ENCODE measurements at places on chromosomes 3 and 15. TPM values are rescaled to one million over a fixed set of nuclear protein-coding genes. Genes with fewer than 3 reads are reported as not detected.

DNA sequence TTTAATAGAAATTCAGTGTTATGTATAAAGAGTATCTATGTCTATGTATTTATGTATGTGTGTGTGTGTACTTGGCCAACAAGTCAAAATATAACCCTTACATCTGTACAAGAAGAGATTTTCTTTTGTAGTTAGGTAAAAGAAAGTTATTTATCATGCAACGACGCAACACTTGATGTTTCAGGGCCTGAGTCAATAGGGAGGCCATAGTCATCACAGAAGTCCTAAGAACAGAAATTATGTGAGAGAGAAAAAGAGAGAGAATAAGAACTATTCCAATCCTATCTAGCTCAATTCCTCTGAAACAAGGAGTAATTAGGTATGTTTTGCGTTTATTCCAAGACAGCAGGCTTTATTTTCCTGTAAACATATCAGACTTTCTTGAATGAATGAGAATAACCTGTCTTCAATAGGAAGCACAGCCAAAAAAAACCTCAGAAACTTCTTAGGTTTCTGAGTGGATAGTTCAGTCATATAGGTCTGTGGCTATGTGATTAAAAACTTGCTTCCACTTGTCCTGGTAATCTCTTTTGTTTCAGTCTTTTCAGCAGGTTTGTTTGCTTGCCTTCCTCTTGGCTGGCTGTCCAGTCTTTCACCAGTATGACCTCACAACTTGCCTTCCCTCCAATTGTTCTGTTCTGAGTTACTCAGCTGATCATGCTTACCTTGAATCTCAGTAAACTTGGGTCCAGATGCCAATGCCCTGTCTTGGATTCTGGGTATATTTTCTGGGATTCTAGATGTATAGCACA is 382.4 kb upstream of the GBE1 start:
- H3K27me3 ChIP-seq: no peaks in the 10 kb centered on the region
- DNase-seq: no peak
- no peaks in the 10 kb centered on the region for H3K36me3 ChIP-seq
- no peak overlapping the region for H3K4me3 ChIP-seq
- no peak overlapping the region for H3K27ac ChIP-seq

DNA sequence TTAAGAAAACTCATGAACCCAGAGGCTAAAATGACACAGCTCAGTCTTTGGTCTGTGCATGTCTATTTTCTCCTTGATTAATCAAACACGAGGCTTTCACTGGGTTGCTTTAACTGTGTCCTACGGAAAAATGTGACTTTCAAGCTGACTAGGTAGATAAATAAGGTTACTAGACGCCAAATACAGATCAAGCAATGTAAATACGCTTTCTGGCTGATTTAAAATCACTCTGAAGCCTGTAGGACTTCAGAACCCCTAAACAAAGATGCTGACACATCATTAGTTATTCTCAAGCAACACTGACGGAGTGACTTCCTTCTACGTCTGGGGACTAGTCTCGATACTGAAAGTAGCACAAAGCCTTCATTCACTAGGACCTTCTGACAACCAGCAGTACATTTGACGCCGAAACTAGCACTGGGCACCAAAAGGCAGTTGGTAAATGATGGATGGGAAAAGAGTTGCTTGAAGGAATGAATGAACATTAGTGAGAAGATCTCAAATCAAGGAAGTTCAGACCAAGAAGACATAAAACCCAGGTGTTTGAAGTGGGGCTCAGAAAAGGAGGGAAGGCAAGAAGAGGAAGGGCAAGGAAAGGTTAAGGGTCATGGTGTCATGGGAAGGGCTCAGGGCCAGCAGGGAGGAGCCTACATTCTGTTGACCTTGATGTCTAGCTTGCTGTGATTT is 67.1 kb upstream of the CDV3 start:
- no peaks in the 10 kb centered on the region for H3K27me3 ChIP-seq
- H3K36me3 ChIP-seq: no peaks in the 10 kb centered on the region
- peak overlapping the region; percentile 56 for H3K4me3 ChIP-seq
- no peak for DNase-seq

- no peak overlapping the region for H3K27ac ChIP-seq
- H3K4me3 ChIP-seq: no peak overlapping the region
- H3K36me3 ChIP-seq: no peaks in the 10 kb centered on the region
Observed at GRCh38 chr3:85081191-85081906, 122.6 kb downstream of the CADM2 start.

DNA sequence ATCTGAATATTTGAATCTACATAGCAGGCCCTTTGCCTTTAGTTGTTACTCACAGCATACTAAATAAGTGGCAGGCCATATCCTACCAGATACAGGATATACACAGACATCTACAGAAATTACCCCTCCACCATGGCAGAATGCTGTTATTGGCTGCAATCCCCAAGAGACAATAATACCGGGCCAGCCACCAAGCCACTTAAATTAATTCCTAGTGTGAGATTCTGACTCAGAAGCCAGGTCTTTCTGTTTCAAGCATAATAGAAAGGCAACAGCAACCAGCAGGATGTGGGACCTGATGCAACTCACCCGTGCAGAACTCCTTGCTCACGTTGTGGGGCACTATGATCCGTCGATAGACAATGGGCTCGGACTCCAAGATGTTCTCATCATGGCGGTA is 39.8 kb downstream of the CLK3 start:
- no peak for DNase-seq
- no peak overlapping the region for H3K27ac ChIP-seq
- no peaks in the 10 kb centered on the region for H3K27me3 ChIP-seq
- H3K4me1 ChIP-seq: peaks cover 31% of the 10 kb centered on the region
- H3K36me3 ChIP-seq: peaks cover 30% of the 10 kb centered on the region

GRCh38 chr3:166304584-166304983 is 467.4 kb upstream of the BCHE start:
- no peaks in the 10 kb centered on the region for H3K4me1 ChIP-seq
- H3K27me3 ChIP-seq: no peaks in the 10 kb centered on the region
- H3K27ac ChIP-seq: no peak overlapping the region
- no peak for DNase-seq

DNA sequence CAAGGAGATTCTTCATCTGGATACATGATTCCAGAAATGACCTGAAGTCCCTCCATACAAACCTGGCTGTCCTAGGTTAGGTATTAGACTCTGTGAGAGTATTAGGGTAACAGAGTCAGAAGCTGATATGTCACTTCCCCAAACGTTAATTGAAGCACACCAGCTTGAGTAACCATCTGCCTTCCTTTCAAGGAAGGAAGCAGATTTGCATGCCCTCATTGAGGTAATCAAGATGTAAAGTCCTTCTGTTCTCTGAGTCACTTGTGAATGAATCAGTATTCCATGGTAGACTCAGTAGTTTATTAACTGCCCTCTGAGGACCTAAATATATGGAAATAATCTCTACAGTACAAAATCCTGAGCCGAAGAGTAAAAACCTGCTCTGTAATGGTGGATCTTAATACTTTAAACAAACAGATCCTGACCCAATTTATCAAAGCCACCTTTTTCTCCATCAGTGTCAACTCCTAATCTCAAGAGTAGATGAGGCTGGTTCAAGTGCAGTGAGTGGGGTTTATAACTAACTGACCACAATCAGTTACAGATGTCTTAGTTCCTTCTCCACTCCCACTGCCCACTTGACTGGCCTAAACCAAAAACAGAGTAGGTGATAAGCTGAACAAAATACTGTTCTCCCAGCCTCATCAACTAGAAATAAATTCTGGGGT is 246.2 kb upstream of the CHRM5 start:
- no peak overlapping the region for H3K4me3 ChIP-seq
- DNase-seq: no peak

GRCh38 chr15:71654042-71654719 is 156.2 kb upstream of the NR2E3 start:
- no peak for DNase-seq
- H3K27me3 ChIP-seq: no peaks in the 10 kb centered on the region
- no peaks in the 10 kb centered on the region for H3K36me3 ChIP-seq
- H3K27ac ChIP-seq: no peak overlapping the region

- H3K36me3 ChIP-seq: no peaks in the 10 kb centered on the region
- H3K4me1 ChIP-seq: no peaks in the 10 kb centered on the region
- no peak overlapping the region for H3K4me3 ChIP-seq
- no peak for DNase-seq
- H3K27ac ChIP-seq: no peak overlapping the region
Observed at GRCh38 chr3:171428892-171429291, 31.3 kb downstream of the TNIK start.

DNA sequence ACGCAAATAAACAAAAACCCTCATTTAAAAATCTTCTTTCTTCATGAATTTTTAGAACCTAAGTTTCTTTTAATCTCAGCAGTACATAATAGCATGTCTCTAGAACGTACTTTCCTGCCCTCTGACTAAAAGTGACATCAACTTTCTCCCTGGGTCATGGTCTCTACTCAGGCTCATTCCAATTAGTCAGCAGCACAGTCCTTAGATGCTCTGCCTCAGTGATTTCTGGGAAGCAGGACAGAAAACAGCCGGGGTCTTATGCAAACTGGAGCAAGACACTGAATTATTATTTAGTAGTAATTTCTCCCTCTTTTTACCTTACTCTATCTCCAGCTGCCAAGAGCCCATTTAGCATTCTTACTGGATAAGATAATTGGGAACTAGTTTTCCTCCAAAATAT is 365.2 kb downstream of the TUSC7 start:
- no peaks in the 10 kb centered on the region for H3K27me3 ChIP-seq
- DNase-seq: no peak
- no peak overlapping the region for H3K27ac ChIP-seq
- H3K4me3 ChIP-seq: no peak overlapping the region

DNA sequence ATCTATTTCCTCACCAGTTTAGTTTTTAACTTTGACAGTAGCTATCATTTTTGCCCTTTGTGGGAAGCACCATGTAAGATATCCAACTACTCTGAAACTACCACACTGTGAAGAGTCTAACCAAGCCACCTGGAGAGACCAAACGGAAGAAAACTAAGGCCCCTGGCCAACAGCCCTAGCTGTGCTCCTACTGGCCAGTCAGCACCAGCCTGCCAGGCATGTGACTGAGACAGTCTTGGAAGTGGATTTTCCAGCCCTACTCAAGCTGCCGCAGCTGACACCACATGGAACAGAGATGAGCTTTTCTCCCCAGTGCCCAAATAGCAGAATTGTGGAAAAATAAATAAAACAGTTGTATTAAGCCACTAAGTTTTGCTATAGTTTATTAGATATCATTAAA is 2.9 kb upstream of the TBC1D5 start:
- H3K4me3 ChIP-seq: no peak overlapping the region
- H3K27ac ChIP-seq: no peak overlapping the region
- H3K36me3 ChIP-seq: peaks cover 3% of the 10 kb centered on the region
- peaks cover 49% of the 10 kb centered on the region for H3K4me1 ChIP-seq
- no peak for DNase-seq

DNA sequence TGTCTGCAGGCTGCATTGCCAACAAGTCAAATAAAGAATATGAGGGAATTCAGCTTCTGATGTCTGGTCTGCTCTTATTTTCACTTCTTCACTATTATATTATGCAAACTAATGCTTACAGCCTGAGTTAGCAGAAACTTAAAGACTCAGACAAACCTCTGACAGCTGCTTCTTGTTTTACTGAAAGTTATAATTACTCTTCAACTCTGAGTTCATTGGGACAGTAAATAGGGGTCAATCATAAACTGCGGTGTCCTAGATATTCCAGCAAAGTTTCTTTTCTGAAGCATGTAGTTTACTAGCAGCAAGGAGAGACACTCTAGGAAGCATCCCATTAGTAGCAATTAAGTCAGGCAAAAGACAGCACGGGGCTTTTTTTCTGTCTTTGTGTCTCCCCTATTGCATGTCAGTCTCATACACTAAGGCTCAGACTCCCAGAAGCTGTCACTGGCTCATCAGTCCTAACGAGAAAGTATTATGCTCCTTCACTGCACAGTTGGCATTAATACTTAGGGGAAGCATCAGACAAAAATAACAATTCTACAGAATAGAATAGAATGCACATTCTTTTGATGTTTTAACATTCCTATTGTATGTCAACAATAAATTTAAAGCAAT is 1060.8 kb downstream of the ROBO1 start:
- H3K27ac ChIP-seq: no peak overlapping the region
- DNase-seq: no peak
- H3K36me3 ChIP-seq: no peaks in the 10 kb centered on the region
- no peak overlapping the region for H3K4me3 ChIP-seq
- H3K27me3 ChIP-seq: no peaks in the 10 kb centered on the region

DNA sequence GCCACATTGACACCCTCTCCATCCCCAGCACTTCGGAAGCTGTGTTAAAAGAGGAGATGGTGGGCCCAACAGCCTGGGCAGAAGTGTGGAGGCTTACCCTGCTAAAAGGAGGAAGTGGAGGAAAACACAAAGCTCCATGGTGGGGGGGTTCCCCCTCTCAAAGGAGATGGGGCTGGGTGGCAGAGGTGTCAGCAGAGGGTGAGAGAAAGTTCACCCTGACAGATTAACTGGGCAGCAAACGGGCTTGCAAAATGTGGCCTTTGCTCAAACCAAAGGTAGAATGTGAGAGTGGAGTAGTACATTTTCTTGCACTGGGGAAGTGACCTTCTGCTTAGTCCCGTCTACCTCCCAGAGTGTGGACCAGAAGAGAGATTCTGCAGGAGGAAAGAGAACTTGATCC is 44.7 kb downstream of the MYO1E start:
- DNase-seq: peak; percentile 24
- H3K4me3 ChIP-seq: peak overlapping the region; percentile 73
- H3K4me1 ChIP-seq: peaks cover 82% of the 10 kb centered on the region
- no peaks in the 10 kb centered on the region for H3K27me3 ChIP-seq
- peak overlapping the region; percentile 71 for H3K27ac ChIP-seq

DNA sequence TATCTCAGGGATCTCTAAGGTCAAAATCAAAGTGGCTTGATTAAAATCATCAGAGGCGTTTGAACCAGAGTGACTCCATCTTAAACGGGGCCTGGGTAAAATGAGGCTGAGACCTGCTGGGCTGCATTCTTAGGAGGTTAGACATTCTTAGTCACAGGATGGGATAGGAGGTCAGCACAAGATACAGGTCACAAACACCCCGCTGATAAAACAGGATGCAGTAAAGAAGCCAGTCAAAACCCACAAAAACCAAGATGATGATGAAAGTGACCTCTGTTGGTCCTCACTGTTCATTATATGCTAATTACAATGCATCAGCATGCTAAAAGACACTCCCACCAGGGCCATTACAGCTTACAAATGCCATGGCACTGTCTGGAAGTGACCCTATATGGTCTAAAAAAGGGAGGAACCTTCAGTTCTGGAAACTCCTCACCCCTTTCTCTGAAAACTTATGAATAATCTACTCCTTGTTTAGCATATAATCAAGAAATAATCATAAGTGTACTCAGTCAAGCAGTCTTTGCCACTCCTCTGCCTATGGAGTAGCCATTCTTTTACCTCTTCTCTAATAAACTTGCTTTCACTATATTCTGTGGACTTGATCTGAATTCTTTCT is 143.3 kb upstream of the SLCO3A1 start:
- H3K36me3 ChIP-seq: no peaks in the 10 kb centered on the region
- H3K4me1 ChIP-seq: no peaks in the 10 kb centered on the region
- H3K4me3 ChIP-seq: no peak overlapping the region
- peaks cover 5% of the 10 kb centered on the region for H3K27me3 ChIP-seq
- no peak overlapping the region for H3K27ac ChIP-seq

DNA sequence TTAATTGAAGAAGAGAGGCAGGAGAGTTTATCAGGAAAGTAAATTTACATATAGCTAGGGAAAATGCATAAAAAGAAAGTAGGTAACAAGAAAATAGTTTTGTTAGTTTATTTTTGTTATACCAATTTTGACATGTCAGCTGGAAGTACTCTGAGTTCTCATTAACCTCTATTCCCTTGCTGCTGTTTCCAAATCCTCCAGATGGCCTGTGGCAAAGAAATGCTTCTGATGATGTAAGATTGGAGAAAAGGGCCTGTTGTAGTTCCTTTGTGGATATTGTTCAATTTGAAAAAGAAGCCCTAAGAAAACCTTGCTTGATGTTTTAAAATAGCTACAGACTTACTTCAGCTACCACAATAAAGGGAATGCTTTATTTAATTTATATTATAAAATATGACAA is 192.9 kb upstream of the SLITRK3 start:
- no peaks in the 10 kb centered on the region for H3K36me3 ChIP-seq
- H3K4me1 ChIP-seq: no peaks in the 10 kb centered on the region
- no peak overlapping the region for H3K27ac ChIP-seq
- no peak overlapping the region for H3K4me3 ChIP-seq

Gene B3GALNT1
- 4.6 TPM for total RNA-seq

Gene KIF9
- 2.5 TPM for total RNA-seq

Measured in activated B cell treated with CpG ODN at 0.5 μM for 24 hours (primary cell).